ENCODE measurements at places on chromosomes 1 and 21.
A peak's percentile ranks its signal among the peaks of the same experiment; 100 is the strongest.

DNA sequence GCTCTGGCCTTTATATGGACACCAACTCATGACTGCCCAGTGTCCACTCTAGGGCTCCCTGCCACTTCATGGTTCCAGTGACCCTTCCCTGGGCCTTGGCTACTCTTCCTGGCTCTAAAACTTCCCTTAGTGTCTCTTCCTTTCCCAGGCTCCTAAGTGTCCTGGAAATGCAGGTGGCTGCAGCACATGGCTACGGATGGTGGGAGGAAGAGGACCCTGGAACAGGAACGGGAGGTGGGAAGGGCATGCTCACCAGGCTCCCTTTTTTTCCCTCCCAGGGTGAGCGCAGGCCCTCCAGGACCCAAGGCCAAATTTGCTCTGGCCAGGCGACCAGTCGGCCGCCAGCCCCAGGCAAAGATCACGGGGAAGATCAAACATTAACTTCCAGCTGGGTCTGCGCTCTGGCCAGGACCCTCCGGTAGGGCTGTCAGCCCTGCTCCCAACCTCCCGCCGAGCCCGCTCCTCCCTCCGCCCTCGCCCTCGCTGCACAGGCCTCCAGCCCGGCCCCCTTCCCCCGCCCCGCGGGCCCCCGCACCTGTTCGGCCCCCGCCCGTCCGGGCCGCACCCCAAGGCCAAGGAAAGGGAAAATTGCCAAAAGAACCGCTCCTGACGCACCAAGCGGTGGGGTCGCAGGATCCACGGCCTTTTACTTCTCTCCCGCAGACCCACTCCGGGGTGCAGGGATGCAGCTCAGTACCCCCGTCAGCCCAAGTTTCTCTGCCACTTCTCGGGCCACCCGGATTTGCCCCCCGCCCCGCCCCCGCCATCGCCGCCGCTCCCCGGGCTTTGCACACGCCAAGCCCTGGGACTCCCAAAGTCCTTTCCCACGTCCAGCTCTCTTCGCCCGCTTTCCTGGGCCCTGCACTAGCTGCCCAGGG, 894 bp downstream of the TCEA3 start:
- DNase-seq = no peak

- DNase-seq = no peak
Observed at GRCh38 chr1:159250638-159251216, 46.1 kb downstream of the ACKR1 start.

DNA sequence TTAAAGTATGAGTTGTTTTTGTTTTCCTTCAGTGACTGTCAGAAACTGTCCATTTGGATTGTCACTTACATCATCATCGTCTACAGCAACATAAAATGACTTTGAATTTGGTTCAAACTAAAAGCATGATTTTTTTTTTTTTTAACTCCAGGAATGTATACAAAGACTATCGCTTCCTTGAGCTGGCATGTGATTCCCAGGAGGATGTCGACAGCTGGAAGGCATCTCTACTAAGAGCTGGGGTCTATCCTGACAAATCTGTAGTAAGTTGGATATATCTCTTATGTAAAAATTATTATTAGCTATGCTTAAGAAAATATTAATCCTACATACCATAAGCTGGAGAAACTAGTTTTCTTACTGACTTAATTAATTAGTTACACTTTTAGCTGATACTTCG, 111.9 kb upstream of the C1orf105 start:
- no peak for DNase-seq

DNA sequence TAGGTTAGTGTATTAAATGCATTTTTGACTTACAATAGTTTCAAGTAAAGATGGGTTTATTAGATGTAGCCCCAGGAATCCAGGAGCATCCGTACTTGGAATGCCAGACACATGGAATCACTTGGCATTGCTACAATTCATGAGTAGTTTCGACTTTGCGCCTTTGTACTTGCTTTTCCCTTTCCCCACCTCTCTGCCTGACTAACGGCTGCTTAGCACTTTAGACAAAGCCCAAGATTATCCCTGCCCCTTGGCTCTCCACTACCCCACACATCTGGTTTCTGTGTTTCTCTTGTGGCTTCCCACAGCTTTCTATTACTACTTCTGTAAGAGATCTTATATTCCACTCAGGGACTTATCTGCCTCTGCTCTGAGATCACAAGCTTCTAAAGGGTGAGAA, 397.7 kb upstream of the POU3F1 start:
- DNase-seq = no peak

- DNase-seq = no peak
Observed at GRCh38 chr21:39132248-39132647, 51.0 kb downstream of the PSMG1 start.

DNA sequence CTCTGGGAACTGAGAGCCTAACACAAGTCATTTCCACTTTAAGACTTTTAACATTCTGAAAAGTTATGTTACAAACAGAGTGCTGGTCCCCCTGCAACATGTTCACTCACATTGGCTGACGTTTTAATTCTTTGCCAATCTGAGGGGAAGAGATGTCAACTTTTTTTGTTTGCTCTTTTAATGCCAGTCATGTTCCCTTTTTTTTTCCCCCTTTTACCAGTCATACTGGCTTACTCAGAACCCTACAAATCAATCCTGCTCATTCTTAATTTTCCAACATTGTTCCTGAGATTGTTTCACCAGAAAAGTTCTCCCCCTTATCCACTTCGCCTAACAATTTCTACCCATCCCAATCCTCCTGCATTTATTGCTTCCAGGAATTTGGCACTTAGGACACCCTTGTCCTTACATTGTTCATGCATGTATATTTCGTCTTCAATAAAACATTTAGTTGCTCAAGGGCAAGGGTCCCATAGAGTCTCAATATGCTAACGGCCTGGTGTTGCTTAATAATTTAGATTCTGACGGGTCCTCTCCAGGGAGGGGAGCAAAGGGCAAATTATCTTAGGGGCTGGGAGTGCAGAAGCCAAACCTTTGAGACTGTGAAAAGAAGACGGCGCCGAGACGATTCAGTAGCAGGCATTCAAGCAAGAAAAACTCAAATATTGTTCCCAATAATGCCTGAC, 624 bp upstream of the CR1L start:
- DNase-seq = no peak

DNA sequence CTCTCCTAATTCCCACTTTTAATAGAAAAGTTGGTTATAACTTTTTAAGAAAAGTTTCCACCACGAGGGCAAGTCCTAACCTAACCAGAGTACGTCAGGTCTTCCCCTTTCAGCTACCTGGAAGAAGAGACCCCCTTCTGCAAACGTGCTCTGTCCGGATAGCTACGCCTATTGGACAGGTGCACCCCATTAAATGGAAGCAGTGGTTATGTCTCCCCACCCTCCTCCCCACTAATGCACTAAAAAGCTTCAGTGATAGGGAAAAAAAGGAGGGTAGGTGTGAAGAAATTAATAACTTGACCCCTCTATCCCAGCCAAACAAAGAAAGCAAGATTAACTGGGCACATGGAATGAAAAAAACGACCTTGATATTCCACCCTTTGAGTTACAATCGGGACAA, 7.7 kb downstream of the GLUL start:
- no peak for DNase-seq

DNA sequence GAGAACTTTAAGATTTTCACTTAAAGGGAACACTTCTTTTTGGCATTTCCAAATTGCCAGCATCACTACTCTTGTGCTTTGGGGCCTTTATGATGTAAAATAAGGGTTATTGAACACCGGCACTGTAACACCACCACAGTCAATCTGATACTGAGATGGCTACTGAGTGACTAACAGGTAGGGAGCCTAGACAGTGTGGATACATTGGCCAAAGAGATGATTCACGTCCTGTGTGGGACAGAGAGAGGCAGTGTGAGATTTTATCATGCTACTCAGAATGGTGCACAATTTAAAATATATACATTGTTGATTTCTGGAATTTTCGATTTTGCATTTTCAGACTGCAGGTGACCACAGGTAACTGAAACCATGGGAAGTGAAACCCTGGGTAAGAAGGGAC, 261.6 kb downstream of the SPATA17 start:
- no peak for DNase-seq

GRCh38 chr1:153540394-153541361, at the start of gene S100A5:
TSS of gene S100A5 (minus strand) at chr1:153540934. CDS start at chr1:153540191, 743 bp downstream.
- peak; percentile 50 for DNase-seq

- DNase-seq = no peak
Observed at GRCh38 chr1:150576794-150577556, 2.4 kb downstream of the MCL1 start.

Data from AML-193 (cell line).